Kidney epithelial cell (primary cell): ENCODE measurements at places on chromosomes 5 and 9.

- no peak for DNase-seq
Observed at GRCh38 chr5:17316970-17317459, 99.6 kb downstream of the BASP1 start.

DNA sequence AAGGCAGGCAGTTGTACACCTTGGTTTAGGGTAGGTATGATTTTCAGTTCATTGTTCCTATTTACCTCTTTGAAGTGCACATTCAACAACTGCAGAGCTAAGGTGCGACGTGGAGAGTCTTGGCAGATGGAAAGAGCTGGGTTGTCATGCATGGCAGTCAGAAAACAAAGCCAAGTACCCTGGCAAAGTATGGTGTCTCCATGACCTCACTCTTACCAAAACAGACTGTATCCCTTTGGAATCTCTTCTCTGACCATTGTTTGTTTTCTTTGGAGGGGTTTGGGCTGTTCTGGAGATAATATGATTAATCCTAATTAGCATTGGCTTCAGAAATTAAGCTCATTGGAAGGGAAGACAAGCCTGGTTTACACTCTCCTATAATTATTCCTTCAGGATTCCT, 665.7 kb downstream of the DNAH5 start:
- DNase-seq, result no peak

DNA sequence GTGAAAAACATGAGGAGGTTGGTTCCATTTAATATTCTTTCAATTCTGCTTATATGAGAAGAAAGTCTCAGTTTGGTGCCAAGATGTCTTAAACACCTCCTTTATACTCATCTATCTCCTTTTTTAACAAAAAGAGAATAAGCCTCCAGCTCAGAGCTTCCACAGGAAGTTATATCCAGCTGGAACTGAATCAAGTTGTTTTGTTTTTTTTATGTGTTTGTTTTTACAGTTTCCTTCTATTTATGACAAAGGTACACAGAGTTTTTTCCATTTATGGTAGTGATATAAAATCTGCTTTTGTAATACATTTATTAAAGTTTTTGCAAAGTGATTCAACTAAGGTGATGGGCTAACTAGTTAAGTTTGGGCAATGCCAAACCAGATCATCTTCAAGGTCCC, 10.4 kb downstream of the SPARC start:
- no peak for DNase-seq

- DNase-seq, result no peak
Observed at GRCh38 chr9:138053996-138054752, 176.6 kb downstream of the CACNA1B start.

DNA sequence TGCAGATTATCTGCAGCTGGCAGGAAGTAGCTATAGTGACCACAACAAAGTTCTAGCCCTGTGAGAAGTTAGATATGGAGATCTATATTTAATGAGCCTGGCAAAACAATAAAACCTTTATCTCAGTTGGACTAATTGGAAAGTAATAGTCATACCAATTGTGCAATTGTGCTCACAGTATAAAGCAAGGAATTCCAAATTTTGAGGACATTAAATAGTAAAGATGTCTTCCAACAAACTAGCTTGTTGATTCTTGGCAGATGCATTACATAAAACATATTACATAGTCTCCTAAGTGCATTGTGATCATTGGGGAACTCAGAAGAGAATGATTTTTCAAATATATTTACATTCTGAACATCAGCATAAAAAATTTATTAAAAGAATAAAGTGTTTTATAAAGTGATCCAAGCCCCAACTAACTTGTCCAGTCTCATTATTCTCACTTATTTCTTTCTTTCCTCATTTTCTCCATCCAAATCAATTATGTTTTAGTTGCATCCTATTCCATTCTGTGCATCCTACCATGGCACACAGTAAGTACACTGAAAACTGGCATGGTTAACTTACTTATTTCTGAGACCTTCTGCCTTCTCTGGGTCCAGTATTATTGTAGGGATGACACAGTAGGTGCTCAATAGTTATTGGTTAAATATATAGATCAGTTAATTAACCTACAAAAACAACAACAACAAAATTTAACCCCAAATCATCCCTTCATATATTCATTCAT, 977.2 kb upstream of the NUDT12 start:
- DNase-seq, result no peak

GRCh38 chr5:68467794-68468193, 252.2 kb downstream of the PIK3R1 start:
- DNase-seq, result no peak

DNA sequence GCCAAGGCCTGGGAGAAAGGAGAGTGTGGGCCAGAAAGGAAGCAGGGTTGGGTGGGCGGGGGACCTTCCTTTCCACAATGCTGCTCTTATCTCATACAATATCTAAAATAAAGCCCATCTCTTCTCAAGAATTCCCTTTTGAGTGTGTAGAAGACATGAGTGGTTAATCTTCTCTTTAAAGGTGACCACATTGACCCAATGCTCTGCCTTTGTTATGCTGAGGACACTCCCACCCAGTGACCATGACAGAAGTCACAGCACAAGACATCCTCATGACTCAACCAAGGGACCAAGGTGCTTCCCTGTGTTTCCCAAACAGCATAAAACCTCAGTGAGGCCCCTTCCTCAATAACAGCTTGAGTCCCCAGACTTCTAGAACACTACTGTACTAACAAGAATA, 193.0 kb upstream of the ADAMTS16 start:
- DNase-seq, result no peak

GRCh38 chr9:134368571-134368970, 42.3 kb downstream of the RXRA start:
- DNase-seq, result no peak

- no peak for DNase-seq
Observed at GRCh38 chr9:95598236-95598635, 81.5 kb upstream of the PTCH1 start.

- DNase-seq, result no peak
Observed at GRCh38 chr9:134215699-134216448, 51.5 kb upstream of the RNU6ATAC start.

- DNase-seq, result no peak
Observed at GRCh38 chr5:66722686-66723085, 126.5 kb downstream of the MAST4 start.
